Activated CD8-positive, alpha-beta memory T cell treated with anti-CD3 and anti-CD28 coated beads for 1 hour (primary cell): ENCODE measurements at places on chromosomes 12 and 14.

- DNase-seq: no peak
Observed at GRCh38 chr12:58668871-58669270, 251.4 kb downstream of the LRIG3 start.

DNA sequence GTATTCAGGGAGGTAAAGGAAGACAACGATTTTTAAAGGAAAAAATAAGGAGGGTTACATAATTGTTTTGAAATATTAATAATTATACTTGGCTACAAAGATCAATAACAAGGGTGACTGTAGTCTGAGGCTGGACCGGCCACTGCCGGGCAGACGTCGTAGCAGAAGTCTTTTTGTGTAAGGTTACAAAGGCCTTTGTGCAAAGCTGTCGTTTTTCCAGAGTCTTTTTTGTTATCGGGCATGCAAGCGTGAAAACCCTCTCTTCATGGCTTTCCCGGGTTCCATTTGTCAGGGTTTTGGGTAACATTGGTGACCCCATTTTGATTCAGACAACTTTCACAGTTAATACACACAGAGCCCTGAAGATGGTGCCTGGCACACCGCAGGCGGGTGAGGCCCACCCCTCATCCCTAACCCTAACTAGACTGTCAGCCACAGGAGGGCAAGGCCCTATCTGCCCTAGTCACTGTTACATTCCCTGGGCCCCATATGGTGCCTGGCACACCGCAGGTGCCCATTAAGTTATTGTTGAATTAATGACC is 31.3 kb downstream of the RILPL1 start:
- no peak for DNase-seq

GRCh38 chr12:105522166-105522825 is 191.8 kb downstream of the C12orf75 start:
- no peak for DNase-seq

DNA sequence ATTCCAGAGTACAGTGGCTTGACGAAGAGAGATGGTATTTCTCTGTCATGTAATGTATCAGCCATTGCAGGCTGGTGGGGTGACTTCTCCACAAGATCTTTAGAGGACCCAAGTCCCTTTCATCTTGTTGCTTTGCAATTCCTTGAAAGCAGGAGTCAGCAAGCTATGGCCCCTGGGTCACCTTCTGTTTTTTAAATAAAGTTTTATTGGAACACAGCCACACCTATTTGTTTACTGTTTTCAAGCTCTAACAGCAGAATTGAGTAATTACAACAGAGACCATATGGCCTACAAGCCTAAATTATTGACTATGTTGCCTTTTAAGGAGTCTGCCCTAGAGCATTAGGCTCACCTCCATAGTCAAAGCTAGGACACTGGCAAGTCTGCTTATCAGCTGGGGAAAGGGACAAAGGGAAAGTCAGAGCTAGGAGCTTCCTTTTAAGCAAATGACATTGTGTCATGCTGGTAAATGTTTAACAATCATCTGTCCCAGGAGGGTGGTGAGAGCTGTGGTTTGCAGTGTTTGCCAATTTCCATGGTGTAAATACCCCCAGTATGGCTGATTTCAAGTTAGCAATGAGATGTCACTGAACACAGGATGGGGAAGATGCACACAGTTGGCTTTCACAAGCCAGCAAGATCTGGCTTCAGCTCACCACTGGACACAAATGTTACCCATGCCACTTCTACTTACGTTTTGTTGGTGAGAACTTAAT is 87.7 kb upstream of the PWP1 start:
- DNase-seq: no peak

DNA sequence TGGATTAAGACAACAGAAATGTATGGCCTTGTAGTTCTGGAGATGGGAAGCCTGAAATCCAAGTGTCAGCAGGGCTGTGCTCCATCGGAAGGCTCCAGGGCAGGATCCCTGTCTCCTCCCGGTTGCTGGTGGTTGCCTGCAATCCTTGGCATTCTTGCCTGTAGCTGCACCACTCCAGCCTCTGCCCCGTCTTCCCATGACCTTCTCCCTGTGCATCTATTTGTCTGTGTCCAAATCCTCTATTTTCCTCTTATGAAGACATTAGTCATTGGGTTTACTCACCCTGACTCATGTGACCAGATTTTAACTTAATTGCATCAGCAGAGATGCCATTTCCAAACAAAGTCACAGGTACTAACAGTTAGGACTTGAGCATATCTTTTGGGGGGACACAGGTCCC is 15.1 kb downstream of the TUNAR start:
- DNase-seq: no peak

GRCh38 chr14:103861413-103862392 is 14.3 kb upstream of the PPP1R13B start:
- no peak for DNase-seq

- no peak for DNase-seq
Observed at GRCh38 chr14:59292028-59292427, 103.6 kb downstream of the DAAM1 start.

GRCh38 chr12:107377596-107378385 is 284.4 kb upstream of the CRY1 start:
- DNase-seq: no peak

- no peak for DNase-seq
Observed at GRCh38 chr14:103480595-103480994, 42.0 kb downstream of the CKB start.

GRCh38 chr12:16187660-16188059 is 89.8 kb downstream of the SLC15A5 start:
- DNase-seq: no peak

- no peak for DNase-seq
Observed at GRCh38 chr12:109443794-109444193, 33.3 kb downstream of the KCTD10 start.

- DNase-seq: no peak
Observed at GRCh38 chr14:28321475-28322244, 444.9 kb upstream of the FOXG1 start.

GRCh38 chr12:93058280-93058679 is 129.2 kb upstream of the EEA1 start:
- DNase-seq: no peak

- DNase-seq: no peak
Observed at GRCh38 chr12:105001476-105001875, 15.4 kb downstream of the NOPCHAP1 start.

DNA sequence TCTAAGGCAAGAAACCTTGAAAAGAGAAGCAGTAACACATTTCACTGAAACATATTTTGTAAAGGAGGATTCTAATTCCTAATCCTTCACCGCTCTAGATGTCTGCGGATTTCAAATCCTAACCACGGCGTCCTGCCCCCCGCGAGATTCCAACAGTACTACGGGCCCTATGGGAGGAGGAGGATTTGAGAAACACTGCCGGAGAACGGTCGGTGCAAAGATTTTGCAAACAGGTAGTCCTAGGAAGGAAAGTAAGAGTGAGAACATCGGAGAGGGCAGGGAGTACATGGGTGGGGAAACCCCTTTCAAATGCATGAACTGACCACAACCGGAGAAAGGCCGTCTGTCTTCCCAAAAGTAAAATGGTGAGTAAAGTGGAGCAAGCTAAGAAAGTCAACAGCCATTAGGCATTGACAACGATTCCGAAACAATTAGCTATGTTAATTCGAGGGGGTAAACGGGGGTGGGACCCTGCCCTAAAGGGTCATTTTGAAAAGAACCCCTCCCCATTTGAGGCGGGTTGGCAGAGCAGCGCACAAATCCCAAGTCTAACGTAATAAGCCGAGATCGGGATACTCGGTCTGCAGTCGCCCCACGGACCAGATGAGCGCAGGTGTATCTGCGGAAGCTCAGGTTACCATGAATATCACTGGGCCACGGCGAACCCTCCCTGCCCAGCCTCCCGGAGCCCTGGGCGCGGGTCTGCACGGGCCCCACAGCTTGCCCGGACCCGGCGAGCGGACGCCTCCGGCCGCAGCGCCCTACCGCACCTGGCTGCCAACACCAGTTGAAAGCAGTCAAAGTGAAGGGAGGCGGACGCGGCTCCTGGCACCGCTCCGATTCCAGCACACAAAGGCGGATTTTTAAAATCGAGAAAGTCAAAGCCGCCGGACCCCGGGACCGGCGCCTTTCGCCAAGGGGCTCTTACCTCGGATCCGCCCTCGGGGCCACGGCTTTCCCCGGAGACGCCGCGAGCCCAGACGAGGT is 662 bp downstream of the EPS8 start:
- DNase-seq: no peak

DNA sequence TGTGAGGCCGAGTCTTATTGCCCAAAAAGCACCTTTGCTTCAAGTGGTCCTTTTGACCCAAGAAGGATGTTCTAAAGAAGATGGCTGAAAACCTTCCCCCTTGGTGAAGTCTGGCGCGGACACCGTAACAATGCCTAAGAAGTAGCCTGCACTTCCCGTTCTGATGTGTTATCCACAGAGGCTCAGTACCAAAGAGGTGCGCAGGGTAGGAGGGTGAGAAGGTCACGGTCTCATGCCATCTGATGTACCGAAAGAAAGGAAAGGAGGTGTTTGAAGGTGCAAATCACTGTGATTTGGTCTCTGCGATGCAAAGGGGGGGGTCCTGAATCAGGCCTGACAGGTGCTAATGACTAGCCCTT is 9.9 kb downstream of the PEBP1 start:
- DNase-seq: no peak

GRCh38 chr12:94753036-94753679 is 102.8 kb upstream of the TMCC3 start:
- no peak for DNase-seq

DNA sequence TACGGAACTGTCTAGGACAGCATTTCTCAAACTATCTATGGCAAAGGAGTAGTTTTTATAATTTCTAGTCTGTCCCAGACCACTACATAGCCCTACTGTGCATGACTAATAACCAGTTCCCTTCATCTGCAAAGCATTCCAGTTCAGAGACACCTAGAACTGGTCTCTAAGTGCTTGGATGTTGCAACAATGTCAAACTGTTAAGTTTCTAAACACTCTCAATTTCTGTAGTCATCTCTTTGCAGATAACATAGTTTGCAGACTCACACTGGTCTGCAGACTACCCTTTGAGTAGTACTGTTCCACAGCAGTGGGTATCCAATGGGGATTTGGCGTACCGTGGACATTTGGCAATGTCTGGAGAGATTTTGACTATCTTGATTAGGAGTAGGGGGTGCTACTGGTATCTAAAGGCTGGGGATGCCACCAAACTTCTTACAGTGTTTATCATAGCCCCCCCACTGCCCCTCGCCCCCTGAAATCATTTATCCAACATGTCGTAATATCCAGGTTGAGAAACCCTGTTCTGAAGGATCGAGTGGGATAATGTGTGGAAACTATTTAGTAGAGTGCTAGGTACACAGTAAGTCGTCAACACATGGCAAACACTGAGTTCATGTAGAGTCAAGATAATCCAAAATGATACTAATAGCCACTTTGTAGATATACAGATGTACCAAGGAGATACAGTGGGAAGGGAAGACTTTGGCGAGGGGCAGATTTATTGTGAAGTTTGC is 1.7 kb downstream of the C12orf76 start:
- no peak for DNase-seq

DNA sequence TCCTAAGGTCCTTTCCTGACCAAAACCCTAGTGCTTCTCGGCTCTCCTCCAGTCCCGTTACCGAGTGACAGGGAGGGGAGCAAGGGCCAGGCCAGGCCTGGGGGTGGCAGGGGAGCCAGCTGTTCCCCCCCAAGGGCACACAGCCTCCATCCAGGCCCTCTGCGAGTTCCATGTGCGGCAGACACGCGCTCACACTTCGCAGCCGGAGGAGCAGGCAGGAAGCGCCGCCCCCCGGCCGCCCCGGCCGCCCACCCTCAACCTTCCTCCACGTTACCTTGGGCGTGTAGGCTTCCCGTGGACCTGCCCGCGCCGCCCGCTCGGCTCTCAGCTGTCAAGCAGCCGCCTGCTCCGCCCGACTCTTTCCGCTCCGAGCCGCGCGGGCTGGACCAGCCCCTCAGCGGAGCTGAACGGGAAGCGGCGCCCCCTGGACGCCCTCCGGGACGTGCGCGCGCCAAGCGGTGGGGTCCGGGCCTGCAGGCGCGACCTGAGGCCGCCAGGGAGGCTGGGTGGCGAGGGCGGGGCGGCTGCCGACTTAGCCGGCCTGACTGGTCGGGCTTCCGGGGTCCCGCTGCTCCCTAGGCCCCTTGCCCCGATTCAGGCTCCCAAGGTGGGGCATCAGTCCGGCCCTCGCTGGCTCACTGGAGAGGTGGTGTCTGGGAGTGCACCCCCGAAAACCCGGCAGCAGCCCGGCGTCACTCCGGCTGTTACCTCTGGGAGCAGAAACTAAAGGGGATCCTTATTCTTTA is at the start of gene CRACR2A:
Gene CRACR2A (minus strand): TSS at position 369 of the 746 bp plus-strand sequence. CDS start 56,110 bp downstream, outside the sequence.
- peak; percentile 79 for DNase-seq

GRCh38 chr12:48794870-48795269 is 6.0 kb upstream of the ADCY6 start:
- DNase-seq: no peak

DNA sequence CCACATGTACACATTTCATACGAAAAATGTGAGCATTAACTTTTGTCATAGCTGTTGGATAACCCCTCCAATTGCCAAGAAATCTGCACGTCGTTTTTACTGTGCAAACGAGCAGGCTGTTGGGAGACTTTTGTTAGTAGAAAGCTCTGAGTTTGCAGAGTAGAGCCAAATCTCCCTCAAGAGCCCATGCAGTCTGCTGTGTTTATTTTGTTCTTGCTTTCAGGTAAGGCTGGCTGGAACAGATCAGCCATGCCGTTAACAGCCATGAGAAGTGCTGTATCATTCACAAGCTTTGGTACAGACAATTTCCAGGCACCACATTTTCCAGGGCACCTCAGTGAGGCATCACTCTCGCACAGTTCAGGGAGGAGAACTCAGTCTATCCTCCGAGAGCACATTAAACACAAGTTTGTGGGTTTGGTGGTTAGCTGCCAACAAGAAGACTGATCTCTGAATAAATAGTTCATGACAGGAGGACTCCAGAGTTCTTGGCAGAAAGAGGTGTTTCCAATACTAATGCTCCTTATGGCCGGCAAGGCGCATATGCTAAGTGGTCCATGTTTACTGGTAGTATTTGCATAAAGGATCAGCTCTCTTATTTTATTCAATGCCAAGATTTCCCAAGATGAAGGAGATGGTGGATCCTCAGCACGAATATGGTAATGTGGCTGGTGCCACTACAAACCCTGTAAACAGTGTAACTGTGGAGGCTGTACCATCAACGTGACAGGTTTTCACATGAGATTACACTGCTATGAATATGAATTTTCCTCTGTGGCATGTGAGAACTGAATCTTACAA is 30.3 kb upstream of the PELI2 start:
- no peak for DNase-seq

DNA sequence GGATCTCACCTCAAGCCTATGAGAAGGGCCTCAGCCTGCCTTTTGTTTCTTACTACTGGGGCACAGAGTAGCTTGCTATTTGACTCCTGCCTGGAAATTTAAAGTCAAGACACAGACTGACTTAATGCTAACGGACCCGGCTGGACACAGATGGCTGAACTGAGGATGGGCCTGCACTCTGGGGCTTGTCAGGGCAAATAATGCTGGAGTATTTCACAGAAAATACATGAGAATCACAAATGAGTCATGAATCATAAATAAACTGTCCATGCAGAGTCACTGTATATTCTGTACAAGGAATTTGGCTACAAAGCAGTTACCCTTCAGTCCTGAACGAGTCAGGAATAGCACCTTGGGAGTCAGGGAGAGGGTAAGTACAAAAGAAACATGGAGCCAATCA is 683.2 kb upstream of the FOXG1 start:
- no peak for DNase-seq
